Stimulated activated CD4-positive, alpha-beta T cell treated with anti-CD3 and anti-CD28 coated beads, Interleukin-12 subunit alpha, Interleukin-12 subunit beta, amount 100 ng/mL, for 24 hours (primary cell): ENCODE measurements at places on chromosomes 12 and 14.

DNA sequence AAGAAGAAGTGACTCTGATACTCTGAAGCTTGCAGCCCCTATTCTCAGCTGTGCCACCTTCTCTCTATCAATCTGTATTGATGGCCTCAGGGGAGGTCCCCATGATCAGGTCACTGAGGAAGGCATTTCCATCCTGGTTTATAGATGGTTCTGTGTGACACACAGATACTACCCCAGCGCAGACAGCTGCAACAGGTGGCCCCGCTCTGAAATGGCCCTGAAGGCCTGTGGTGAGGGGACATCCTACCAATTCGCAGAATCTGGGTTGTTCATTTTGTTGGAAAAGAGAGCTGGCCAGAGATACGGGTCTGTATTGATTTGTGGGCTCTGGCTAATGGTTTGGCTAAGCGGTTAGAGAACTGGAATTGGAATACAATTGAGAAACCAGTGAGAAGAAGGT, 21.7 kb downstream of the DLK1 start:
- no peak for DNase-seq

GRCh38 chr12:107109726-107110719, 16.7 kb upstream of the CRY1 start:
- no peak for DNase-seq

DNA sequence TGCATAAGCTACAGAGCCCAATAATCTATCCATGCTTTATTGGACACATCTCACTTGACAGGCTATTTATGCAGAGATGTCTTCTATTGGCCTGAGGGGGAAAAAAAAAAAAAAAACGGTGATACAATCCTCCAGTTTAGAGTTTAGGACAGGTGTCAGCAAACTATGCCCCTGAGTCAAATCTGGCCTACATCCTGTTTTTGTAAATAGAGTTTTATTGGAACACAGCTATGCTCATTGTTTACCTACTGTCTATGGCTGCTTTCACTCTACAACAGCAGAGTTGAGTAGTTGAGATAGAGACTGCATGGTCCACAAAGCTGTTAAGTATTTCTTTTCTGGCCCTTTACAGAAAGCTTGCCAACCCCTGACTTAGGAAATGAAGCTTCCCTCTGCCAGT, 403.1 kb downstream of the C12orf75 start:
- DNase-seq = no peak

DNA sequence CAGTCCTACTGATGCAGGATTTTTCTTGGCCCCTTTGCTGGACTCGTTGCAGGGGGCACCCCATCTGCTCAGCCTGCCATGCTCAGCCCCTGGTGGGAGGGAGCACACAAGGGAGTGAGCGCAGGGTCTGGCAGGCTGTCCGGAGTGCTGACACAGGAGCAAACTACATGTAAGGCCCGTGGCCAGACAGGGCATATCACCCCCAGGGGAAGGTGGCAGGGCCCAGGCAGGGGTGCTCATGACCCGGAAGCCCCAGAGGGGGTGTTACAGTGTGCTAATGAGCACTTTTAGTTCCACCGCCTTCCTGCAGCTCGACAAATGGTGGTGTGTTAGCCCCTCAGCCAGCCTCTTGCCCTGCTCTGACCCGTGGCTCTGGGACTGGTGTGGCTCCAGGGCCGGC, 645.6 kb upstream of the TMEM132C start:
- no peak for DNase-seq

DNA sequence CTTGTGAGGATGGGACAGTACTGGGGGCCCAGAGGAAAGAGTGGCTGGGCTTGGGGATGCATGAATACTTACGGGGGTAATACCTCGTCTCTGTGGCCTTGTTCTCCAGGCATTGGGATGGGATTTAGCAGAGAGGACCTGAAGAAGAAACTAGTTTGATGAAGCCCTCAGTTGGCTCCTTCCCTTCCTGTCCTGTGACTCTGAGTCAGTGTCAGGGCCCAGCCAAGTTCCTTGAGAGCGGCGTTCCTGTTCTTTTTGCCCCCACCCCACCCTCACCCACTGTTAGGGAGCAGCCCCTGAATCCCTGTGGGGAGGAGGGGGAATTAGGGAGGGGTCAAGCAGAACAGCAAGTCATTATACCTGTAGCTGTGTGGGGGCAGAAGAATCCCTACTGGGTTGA, 5.2 kb upstream of the LRP1-AS start:
- DNase-seq = no peak

DNA sequence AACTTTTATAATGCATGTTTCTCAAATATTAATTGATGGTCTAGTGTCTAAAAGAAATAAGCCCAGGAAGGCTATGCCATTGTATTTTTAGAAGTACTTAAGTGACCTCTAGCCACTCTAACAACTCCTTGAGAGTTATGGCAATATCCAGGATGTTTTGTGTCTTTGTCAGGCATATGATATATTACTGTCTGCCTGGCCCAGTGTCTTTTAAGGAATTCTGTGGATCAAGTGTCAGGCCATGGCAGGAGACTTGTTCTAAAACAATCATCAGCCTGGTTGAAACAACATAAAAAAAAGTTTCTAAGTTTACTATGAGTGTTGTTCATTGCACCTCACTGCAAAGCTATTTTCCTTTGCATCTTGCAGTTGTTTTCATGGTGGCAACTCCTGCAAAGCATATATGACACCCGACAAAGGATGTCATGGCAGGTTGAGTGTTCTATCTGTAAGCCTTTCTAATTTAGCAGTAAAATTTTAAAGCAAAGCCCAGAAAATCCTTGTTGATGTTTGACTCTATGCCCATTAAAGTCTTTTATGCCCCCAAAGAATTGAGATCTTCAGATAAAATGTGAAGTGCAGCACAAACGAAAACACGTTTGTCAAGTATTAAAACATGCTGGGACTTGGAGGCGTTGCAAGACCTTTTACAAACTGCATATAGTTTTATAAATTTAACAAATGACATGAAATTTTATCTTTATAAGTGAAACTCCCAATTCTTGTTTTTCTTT, 89.5 kb upstream of the SLC38A2 start:
- DNase-seq = no peak

DNA sequence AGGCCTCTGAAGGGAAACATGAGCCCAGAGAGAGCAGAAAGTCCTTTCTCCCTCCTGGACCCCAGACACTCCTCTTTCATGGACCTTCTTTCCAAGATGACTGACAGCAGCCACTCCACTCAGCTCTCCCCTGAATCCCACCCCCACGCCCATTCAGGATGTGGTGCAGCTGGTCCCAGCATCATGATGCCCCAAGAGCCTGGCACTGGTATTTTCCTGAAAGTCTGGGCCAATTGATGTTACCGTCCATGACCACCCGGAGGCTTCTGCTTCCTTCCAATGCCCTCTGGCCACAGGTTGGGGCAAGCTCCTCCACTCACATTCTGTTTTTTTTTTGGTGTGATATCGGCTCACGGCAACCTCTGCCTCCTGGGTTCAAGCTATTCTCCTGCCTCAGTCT, 112.6 kb downstream of the CALM1 start:
- no peak for DNase-seq

DNA sequence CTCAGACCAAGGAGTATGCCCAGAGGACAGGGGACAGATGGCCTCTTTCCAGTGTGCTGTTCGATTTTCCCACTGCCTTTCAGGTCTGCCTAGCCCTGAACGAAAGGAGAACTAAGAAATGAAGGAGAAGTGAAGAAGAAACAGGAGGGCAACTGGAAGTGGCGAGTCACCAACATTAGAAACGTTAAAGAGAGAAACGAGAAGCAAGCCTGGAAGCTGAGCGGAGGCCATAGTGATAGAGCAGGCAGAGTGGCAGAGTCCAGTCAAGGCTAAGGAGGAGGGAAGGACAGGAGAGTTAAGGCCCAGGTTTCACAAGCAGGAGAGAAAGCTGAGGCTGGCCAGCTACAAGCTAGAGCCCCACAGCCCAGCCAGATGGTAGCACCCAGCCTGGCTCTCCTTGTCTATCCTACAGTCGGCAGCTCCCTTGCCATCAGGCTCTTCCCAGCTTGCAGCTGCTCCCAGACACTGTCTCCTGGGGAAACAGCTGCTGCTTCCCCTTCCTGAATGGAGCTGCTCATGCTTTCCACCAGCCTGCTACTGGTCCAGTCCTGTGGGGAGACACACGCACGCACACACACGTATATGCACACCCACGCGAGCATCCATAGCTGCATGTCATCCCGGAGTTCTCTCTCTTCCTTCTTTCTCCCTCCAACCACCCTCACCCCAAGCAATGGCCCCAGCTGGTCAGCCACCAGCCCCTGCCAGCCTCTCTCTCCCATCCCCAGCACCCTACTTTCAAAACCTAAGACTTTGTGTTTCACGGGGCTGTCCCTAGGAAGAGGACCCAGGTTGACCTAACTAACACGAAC, 139.7 kb upstream of the CCND2 start:
- no peak for DNase-seq

- DNase-seq = no peak
Observed at GRCh38 chr12:131738196-131738595, 27.3 kb downstream of the SFSWAP start.

DNA sequence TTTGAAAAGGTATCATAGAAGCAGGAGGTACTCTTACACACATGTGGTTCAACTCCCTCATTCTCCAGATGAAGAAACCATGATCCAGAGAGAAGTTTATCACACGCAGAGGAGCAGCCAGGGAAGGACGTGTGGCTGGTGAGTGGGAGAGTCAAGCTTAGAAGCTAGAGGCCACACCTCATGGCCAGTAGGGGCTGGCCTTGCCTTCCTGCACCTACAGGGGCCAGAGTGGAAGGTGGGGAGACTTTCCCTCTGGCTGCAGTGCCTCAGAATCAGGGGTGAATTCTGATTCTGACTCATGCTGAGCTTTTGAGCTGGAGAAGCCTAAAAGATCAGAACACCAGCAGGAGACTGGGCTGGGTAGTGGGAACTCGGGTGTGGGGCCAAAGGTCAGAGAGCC, 1067.9 kb downstream of the BCL11B start:
- no peak for DNase-seq

DNA sequence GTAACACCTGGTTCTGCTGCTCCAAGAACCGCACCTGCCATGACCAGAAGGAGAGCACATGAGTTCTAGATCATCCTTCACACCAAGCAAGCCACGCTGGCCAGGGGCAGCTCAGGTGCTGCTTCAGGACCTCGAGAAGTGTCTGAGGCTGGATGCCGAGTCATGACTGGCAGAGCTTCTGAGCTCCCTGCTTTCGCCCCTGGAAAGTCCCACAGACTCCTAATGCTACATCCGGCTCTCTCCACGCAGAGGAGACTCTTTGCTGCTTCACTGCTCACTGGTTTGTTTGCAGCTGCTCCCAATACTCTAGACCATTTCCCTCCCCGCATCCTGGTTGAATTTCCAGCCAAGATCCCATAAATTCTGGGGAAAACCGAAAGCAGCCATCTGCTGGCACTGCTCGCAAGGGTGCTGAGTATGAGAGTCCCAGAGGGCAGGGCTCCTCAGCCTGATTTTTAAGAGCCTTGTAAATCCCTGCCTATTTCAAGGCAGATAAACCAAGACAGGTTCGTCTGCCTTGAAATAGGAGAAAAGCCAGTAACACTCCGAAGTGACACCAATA, 1.4 kb downstream of the KRT2 start:
- DNase-seq = no peak

DNA sequence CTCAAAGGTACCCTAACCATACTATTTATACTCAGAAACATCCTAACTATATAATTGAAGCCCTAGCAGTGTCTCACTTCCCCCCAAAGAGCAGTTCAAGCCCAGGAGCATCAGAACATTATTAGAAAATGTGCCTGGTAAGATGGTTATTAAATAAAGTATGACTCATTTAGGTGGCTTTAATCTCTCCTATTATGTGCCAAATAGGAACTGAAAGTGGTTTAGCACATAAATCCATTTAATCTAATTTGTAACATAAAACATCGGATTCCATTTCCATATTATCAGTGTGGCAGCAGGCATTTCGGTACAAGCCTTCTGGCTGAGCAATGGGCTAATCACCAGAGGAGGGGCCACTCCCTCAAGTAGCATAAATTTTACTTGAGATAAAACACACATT, 395.2 kb upstream of the TMTC1 start:
- DNase-seq = no peak

- no peak for DNase-seq
Observed at GRCh38 chr14:45990252-45990651, 661.3 kb downstream of the RPL10L start.

DNA sequence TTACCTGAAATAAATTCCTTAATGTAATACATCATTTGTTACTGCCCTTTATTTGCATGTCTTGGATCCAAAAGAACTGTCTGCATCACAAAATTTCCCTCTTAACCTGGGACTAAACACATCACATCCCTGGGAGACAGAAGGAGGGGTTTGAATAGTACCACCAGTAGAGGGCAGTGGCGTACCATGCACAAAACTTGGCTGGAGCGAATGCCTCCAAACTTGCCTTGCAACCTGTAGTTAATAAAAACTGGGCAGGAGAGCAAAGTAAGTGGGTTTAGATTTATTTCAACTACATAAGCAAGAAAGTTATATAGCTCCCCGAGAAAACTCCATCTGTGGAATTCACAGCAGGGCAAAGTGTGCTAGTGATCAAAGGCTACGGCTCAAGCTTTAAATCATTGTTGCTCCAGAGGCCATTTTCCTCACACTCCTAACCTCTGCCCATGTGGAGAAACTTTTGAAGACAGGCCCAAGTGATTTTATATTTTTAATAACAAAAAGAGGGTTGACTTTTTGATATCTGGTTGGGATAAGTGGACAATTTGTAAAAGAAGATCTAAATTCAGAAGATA, 1176.7 kb upstream of the SEL1L start:
- no peak for DNase-seq

GRCh38 chr12:66405395-66405794, 103.1 kb downstream of the HELB start:
- DNase-seq = no peak

DNA sequence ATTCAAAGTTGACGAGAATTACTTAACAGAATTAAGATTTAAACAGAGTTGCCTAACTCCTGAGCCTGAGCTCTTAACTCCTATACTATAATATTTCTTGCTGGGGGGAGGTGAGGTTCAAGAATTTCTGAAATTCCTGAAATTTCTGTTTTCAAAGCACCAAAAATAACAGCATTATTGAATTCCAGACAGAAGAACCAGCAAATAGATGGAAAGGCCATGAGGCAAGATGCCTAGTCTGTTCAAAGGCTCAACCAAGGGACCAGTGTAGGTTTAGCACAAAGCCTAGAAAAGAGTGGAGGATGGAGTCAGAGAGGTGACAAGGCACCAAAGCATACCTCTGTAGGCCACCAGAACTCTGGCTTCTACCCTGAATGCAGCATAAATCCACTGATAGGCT, 76.4 kb downstream of the PPP1R12A start:
- DNase-seq = no peak

DNA sequence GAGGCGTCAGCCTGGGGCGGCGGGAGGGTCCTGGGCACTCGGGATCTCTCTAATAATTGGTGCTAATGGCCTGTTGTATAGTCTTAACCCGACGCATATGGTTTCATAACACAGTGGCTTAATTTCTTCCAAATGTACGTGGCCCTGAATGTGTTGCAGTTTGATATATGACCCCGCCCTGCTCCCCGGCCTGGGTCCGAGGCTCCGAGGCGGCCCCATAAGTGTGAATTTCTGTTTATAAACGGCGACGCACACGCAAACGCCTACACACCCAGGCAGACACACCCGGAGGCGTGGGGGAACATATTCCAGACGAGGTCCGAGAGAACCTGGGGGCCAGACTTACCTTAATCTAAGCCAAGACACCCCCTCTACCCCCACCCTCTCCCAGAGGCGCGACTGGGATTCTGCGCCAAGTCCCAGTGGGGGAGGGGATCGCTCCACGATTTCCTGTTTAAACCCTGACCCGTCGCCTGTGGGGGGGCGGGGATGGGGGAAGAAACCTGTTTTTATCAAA, 9.7 kb upstream of the HOXC6 start:
- no peak for DNase-seq

- DNase-seq = peak; percentile 36
Observed at GRCh38 chr14:91059576-91060350, 678 bp downstream of the RPS6KA5 start.

- no peak for DNase-seq
Observed at GRCh38 chr14:28163897-28164296, 602.7 kb upstream of the FOXG1 start.
